Adrenal gland (tissue), 19 donors: ENCODE measurements at places on chromosomes 2 and 18. TPM values are rescaled to one million over a fixed set of nuclear protein-coding genes. Genes with fewer than 3 reads are reported as not detected.
A peak's percentile ranks its signal among the peaks of the same experiment; 100 is the strongest.

The KIAA1328 gene
- 7.3 TPM for total RNA-seq

The ARL4C gene
- total RNA-seq: 6.2 TPM

GRCh38 chr2:185738679-185739472 is at the start of gene FSIP2:
Gene FSIP2, plus strand, starts transcription at chr2:185738804. Its CDS starts 91 bp downstream, at chr2:185738895.
- peak; percentile 76 for DNase-seq

DNA sequence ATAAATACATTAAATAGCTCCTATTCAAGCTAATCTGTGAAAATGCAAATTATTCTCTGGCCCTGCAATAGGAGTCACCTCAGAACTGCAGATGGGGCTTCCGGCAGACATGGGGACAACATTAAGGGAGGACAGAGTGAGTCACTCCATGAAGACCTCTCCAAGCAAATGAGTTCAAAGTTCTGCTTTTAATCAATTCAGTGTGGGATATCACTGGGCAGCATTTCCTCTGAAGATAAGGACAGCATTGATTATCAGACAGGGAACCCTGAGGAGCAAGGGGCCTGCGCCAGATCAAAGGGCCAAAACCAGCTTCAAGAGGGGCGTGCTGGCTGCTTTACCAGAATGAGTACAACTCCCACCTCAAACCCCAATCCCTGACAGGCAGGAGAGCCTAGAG is 356.9 kb upstream of the KLHL29 start:
- no peak for DNase-seq

The DSG1 gene
- not detected for total RNA-seq

The POTEC gene
- total RNA-seq: 0.55 TPM

The ANKRD62 gene
- not detected for total RNA-seq

DNA sequence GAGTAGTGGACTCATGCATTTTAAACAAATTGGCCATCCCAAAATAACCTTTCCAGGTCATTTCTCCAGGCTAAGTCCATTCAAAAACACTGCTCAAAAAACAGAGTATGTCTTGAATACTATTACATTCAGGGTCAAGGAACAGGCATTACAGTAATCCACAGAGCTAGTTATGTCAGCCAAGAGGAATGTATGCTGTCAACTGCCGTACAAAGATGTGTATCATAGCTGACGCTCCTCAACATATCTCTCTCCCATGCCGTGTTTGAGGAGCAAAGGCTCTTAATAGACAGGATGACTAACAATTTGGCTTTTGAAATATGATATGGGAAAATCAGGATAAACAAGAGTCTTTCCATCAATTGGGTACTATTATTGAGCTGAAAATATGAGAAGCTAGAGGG is 68.8 kb upstream of the KCTD1 start:
- no peak for DNase-seq

DNA sequence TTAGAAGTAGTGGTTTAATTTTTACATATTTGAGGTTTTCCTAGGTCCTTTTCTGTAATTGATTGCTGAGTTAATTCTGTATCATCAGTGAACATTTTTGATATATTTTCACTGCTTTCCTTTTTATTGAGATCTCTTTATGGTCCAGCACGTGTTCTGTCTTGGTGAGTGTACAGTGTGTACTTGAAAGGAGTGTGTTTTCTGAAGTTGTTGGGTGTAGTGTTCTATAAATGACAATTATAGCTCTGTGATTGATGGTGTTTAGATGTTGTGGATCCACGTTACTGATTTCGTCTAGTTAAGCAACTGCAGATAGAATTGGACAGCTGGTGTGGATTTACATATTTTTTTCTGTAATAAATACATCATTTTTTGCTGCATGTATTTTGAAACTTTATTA is 32.7 kb downstream of the AGFG1 start:
- no peak for DNase-seq

- no peak for DNase-seq
Observed at GRCh38 chr2:196480653-196481323, 158.7 kb upstream of the CCDC150 start.

DNA sequence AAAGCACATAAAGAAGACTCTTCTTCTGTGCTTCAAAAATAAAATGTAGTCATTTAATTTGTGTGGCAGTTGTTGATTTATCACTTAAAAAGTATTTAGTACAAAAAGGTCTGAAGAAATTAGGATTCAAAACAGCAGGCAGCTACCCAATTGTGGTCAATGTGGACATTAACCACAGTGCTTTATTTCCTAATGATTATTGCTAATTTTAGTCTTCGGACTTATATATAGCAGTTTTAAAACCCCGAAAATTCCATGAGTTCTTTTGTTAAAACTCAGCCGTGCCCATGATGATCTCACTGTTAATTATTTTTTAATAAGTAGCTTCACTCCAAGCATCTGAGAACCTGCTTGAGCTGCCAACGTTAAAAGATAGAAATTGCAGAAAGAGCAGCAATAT is 594.3 kb downstream of the STK39 start:
- no peak for DNase-seq

DNA sequence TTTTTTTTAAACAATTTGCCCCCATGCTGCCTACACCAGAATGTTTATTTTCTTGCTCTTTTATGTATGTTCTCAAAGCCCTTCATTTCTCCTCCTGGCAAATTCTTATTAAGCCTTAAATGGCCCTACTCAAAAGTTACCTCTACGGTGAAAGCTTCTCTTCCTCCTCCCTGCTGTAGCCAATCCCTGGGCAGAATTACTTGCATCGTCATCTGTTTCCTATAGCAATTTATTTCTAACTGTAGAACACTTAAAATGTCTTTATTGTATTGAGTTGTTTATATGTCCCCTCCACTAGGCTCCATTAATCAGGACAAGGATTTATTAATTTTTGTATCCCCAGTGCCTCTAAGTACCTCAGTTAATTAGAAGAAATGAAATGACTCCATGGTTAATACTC is 2.5 kb upstream of the RAD51AP2 start:
- DNase-seq: no peak

The NR4A2 gene
- total RNA-seq: 2.8 TPM

GRCh38 chr2:133675-134593 is 87.6 kb upstream of the FAM110C start:
- no peak for DNase-seq

The CHST9 gene
- 0.07 TPM for total RNA-seq

- no peak for DNase-seq
Observed at GRCh38 chr18:43680096-43680495, 402.8 kb upstream of the SYT4 start.

GRCh38 chr18:63002305-63002704 is 287.0 kb downstream of the PHLPP1 start:
- DNase-seq: no peak

The GPR17 gene
- total RNA-seq: 0.11 TPM

GRCh38 chr2:4674007-4674406 is 970.6 kb downstream of the DCDC2C start:
- DNase-seq: no peak

GRCh38 chr2:43190311-43191052 is 35.9 kb downstream of the ZFP36L2 start:
- DNase-seq: no peak

- DNase-seq: no peak
Observed at GRCh38 chr2:122491011-122491410, 735.6 kb downstream of the TSN start.

DNA sequence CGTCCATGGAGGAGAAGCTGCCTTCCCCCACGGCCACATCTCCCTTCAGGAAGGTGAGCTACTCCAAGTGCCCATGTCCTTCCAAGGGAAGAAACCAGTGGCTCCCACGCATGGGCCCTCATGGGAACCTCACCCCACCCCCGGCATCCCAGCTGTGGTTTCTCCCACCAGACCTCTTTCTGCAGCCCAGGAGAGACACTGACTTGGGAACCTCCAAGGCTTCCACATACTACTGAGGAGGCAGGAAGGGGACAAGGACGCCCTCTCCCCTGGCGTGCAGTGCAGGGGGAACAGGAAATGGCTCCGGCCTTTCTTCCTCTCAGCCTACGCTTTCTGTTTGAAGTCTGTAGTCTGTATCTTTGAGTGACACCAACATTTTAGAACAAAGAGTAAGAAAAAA is 104.5 kb upstream of the EPC2 start:
- DNase-seq: no peak

The TTC27 gene
- total RNA-seq: 19.1 TPM

DNA sequence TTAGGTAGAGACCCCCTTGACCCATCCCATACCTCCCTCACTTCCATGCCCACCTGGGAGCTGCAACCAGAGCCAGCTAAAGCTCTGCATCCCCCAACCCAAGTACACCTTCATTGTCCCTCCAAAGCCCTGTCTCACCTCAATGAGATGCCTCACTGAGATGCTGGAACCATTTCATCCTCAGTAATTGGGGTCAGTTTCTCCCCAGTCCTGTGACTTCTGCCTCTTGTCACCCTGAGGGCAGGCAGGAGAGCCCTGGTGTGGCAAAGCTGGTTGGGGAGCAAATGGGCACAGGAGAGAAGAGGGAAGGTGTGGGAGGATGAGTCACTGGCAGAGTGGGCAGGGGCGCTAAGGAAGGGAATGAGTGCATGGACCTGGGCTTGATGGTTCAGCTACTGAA is 27.9 kb upstream of the NT5DC4 start:
- DNase-seq: no peak

The TWIST2 gene
- 3.4 TPM for total RNA-seq

The HOXD13 gene
- not detected for total RNA-seq
